ENCODE measurements at places on chromosomes 1 and 21.

DNA sequence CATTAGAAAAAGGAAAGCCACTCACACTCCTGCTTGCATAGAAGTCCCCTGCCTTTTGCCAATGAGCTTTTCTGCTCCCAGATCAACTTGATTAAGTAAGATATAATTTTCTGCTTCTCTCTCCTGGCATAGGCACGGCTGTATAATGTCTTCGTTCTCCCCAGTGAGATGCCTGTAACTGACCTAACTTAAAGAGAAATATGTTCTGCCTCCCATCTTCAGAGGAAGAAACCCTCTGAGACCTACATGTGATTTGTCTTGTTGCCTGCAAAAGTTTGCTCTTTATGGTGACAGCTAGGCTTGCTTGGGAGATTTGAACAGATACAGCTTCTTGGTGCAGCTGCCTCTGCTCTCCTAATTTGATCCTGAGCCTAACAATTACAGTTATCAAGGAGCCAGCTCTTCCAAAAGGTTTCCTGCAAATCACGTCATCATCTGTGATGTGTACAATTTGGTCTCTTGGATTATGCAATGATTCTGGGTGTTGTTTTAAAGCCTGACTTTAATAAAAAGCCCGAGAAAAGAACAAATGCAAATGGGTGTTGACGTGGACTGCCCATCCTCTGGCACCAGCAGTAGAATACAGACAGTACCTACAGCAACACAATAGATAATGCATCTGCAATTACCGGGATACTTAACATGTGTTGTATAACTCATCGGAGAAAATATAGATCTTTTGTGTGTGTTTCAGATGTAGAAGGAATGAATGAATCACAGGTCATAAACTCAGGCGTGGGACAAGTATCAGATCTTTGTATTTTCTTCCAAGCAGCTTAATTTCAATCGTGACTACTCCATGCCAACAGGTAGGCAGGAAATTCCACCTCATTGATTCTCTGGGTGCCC, 76.2 kb upstream of the KAZN start:
- no peaks in the 10 kb centered on the region for H3K36me3 ChIP-seq
- peak; percentile 86 for DNase-seq
- peaks cover 14% of the 10 kb centered on the region for H3K4me1 ChIP-seq
- no peaks in the 10 kb centered on the region for H3K27me3 ChIP-seq

DNA sequence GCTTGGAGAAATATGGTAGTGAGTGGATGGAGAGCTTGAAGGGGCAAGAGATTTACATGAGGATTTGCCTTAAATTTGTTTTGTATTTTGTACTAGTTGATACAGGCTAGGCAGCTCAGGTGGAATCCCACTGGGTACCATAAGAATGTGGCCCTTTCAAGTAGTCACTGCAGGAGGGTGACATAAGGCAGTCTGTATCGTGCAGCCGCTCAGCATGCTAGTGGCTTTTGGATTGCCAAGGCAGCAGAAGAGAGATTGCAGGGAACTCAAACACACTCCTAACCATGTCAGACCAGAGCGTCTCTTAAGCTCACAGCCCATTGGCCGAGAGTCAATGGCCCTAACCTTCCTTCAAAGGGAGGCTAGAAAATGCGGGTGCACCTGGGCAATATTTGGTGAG, 420.0 kb downstream of the ADGRL2 start:
- H3K36me3 ChIP-seq: no peaks in the 10 kb centered on the region
- no peaks in the 10 kb centered on the region for H3K27me3 ChIP-seq
- no peak overlapping the region for H3K27ac ChIP-seq
- H3K4me3 ChIP-seq: no peak overlapping the region
- H3K4me1 ChIP-seq: peaks cover 4% of the 10 kb centered on the region

DNA sequence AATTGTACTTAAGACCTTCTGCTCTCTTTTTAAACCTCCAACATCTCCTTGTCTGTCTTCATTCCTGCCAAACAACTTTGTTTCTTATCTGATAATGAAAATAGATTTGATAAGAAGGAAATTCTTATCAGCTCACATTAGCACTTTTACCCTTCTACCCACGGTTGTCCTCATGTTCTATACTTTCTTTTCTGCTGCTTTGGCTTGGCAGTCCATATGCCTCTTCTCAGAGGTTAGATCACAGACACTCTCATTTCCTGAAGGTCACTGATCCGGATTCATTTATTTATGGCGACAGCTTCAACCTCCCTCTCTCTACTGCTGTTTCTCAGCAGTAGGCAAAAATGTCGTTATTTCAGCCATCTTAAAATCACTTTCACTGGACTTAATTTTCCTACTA, 2015.8 kb downstream of the NCAM2 start:
- no peaks in the 10 kb centered on the region for H3K4me1 ChIP-seq
- H3K36me3 ChIP-seq: no peaks in the 10 kb centered on the region
- H3K27ac ChIP-seq: no peak overlapping the region
- no peak overlapping the region for H3K4me3 ChIP-seq
- no peak for DNase-seq

GRCh38 chr1:116751621-116752020, 2.6 kb upstream of the CD2 start:
- DNase-seq: no peak
- H3K36me3 ChIP-seq: no peaks in the 10 kb centered on the region
- no peak overlapping the region for H3K4me3 ChIP-seq
- H3K27me3 ChIP-seq: no peaks in the 10 kb centered on the region
- no peaks in the 10 kb centered on the region for H3K4me1 ChIP-seq

- H3K4me3 ChIP-seq: no peak overlapping the region
- no peak overlapping the region for H3K27ac ChIP-seq
- H3K36me3 ChIP-seq: no peaks in the 10 kb centered on the region
- no peak for DNase-seq
- H3K4me1 ChIP-seq: peaks cover 18% of the 10 kb centered on the region
Observed at GRCh38 chr1:203323587-203323986, 18.3 kb downstream of the BTG2 start.

DNA sequence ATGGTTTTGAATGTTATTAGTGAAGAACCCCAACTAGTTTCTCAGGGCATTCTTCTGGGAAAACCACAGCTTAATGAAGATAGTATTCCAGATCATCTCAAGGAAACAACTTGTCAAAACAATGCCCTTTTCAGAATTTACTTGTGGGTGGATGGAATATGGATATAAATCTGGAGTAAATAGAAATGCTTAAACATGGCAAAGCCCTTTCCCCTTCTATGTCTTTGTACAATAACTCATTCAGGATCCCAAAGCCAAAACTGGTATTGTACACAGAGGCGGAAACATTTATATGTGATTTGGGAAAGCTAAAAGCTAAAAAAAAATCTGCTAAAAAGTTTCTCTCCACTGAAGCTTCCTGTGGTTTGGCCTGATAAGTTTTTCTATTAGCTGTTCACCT, 55.5 kb upstream of the RGS5 start:
- DNase-seq: peak; percentile 69
- H3K27ac ChIP-seq: no peak overlapping the region
- no peaks in the 10 kb centered on the region for H3K4me1 ChIP-seq
- no peak overlapping the region for H3K4me3 ChIP-seq
- H3K36me3 ChIP-seq: no peaks in the 10 kb centered on the region

DNA sequence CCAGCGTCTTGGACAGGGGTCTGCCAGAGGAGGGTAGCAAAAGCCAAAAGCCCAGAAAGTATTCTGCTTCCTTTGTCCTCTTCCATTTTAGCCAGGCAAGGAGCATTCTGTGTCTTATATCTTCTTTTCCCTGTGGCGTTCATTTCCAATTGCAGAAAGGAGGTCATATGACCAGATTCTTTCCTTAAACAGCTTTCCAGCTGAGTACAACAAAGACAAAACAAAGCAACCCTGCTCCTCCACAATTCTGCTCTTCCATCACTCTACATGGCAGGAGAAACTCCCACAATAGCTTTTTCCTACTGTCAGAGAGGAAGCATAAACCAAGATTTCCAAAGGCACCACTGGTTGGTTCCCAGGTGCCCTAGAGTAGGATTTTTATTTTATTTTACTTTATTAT, 19.7 kb downstream of the ENSA start:
- H3K36me3 ChIP-seq: no peaks in the 10 kb centered on the region
- H3K27ac ChIP-seq: peak overlapping the region; percentile 46
- H3K4me1 ChIP-seq: peaks cover 42% of the 10 kb centered on the region

DNA sequence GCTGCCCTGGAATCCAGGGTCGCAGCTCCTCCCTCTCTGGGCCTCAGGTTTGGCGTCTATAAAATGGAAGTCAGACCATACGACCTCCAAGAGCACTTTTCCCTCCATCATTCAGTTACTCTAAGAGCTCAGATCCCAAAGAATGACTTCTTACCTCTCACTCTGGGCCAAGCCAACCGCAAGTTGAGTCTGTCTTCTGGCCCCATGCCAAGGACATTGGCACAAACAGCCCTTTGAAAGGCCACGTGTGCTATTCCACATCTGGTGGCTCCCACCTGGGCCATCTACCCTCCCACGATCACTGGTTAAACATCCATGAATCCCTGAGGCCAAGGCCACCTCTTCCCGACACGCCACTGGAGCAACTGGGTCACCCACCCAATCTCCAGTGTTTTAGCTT, 12.4 kb downstream of the SLC2A7 start:
- no peak overlapping the region for H3K4me3 ChIP-seq
- H3K27ac ChIP-seq: no peak overlapping the region
- no peaks in the 10 kb centered on the region for H3K36me3 ChIP-seq

DNA sequence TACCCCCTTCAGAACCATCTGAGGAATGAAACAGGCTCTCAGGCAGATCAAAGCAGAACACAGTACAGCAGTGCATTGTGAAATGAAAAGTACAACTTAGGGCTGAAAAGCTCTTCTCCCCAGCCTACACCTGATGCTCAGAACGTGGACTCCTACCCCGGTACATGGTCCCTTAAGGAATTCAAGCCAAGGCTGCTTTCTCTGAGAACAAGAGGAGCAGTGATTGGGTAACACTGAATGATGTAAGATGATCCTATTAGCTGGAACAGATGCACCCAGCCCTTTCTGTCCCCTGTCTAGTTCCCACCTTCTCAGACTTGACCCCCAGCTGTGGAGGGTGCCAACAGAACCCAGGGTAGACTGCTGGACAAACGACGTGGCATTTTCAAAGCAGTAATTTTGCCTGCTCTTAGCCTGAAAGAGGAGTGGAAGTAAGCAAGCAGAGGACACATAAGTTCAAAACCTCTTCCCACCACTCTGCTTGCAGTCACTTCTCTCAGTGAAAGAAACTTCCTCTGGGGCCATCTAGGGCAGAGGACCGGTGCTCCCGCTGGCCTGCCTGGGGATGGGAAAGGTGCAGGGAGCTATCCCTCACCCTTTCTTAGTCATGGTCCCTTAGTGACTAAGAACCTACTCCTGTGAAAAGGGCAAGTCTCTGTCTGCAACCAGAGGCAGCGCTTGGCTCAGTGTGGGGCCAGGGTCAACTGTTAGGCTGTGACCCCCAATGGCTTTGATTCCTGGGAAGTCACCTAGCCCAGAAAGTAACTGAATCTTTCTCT, 72.7 kb downstream of the TRABD2B start:
- H3K4me1 ChIP-seq: no peaks in the 10 kb centered on the region
- peaks cover 5% of the 10 kb centered on the region for H3K27me3 ChIP-seq
- H3K27ac ChIP-seq: no peak overlapping the region
- no peak overlapping the region for H3K4me3 ChIP-seq
- DNase-seq: no peak

DNA sequence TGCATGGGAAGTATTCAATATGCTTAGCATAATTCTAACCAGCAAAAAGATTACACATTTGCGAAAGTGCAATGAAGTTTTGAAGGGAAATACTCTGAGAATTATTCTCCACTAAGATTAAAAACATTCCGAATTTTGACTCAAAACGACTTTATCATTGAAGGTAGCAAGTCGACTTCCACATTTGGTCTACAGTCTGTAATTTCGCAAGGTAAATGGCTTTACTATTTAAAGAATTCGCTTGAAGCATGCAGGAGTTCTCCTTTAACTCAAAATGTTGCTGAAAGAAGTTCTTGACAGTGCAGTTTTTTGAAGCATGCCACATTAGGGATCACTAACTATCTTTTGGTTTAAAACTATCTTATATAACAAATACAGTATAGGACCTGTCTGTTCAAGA, 161.0 kb upstream of the HP1BP3 start:
- H3K4me1 ChIP-seq: no peaks in the 10 kb centered on the region
- H3K4me3 ChIP-seq: no peak overlapping the region
- DNase-seq: no peak
- H3K27ac ChIP-seq: no peak overlapping the region
- H3K27me3 ChIP-seq: no peaks in the 10 kb centered on the region
- no peaks in the 10 kb centered on the region for H3K36me3 ChIP-seq

DNA sequence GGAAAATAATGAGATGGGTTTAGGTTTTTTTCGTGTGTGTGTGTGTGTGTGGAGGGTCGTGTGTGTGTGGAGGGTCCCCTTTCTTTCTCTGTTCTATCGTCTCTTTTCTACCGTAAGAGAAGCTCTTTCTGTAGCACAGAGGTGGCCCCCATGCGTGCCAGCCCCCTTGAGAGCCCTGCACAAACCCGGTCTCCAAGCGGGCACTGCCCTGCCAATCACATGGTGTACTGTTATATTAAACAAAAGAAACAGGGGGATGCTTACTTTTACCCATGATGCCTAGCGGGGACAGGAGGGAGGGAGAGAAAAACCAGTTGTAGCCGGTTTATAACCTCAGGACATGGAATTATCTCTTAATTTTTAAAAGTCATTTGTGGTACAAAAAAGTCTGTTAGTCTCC, 41.0 kb downstream of the GATAD2B start:
- H3K27me3 ChIP-seq: no peaks in the 10 kb centered on the region
- H3K4me3 ChIP-seq: peak overlapping the region; percentile 41
- peak; percentile 35 for DNase-seq
- peak overlapping the region; percentile 62 for H3K27ac ChIP-seq

DNA sequence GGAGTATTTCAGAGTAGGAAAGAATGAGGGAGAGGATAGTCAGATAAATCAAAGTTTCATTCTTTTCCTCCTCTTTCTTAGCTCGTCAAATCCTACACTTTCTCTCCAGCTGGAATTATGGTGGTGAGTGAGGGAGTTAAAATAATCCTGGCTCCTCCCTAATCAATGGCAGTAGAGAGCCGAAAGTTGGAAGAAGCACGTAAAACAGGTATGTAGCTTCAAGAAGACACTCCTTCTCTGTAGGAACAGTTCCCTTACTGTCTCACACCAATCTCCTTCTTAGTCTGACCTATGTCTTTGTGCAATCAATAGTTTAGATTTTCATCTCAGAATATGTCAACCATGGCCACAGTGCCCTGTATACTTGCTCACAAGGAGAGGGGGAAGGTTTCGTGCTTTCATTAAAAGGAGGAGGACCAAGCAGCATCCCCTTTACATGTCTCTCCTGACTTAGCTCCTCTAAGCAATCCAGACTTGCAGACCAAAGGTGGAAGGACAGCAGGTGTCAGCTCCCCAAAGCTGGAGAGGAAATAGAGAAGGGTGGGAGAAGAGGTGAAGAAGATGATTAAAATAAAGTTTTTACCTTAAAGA, 878 bp downstream of the MINDY1 start:
- DNase-seq: no peak
- H3K36me3 ChIP-seq: no peaks in the 10 kb centered on the region
- H3K4me1 ChIP-seq: peaks cover 47% of the 10 kb centered on the region
- no peaks in the 10 kb centered on the region for H3K27me3 ChIP-seq
- peak overlapping the region; percentile 64 for H3K4me3 ChIP-seq

GRCh38 chr1:52973841-52974240, 46.8 kb downstream of the SCP2 start:
- no peak for DNase-seq
- no peak overlapping the region for H3K4me3 ChIP-seq
- no peaks in the 10 kb centered on the region for H3K36me3 ChIP-seq
- H3K27me3 ChIP-seq: no peaks in the 10 kb centered on the region
- no peak overlapping the region for H3K27ac ChIP-seq

GRCh38 chr21:45821315-45821962, 160.1 kb upstream of the COL6A1 start:
- DNase-seq: no peak
- H3K4me3 ChIP-seq: no peak overlapping the region
- no peaks in the 10 kb centered on the region for H3K27me3 ChIP-seq
- peaks cover 24% of the 10 kb centered on the region for H3K4me1 ChIP-seq

GRCh38 chr1:240312872-240313271, 221.2 kb downstream of the FMN2 start:
- no peaks in the 10 kb centered on the region for H3K27me3 ChIP-seq
- no peaks in the 10 kb centered on the region for H3K36me3 ChIP-seq
- DNase-seq: peak; percentile 90
- H3K4me1 ChIP-seq: peaks cover 8% of the 10 kb centered on the region
- H3K4me3 ChIP-seq: no peak overlapping the region
